ENCODE measurements at places on chromosomes 4 and X.

- DNase-seq = no peak
Measured at GRCh38 chrX:71453056-71453455, 79.8 kb upstream of the OGT start.

DNA sequence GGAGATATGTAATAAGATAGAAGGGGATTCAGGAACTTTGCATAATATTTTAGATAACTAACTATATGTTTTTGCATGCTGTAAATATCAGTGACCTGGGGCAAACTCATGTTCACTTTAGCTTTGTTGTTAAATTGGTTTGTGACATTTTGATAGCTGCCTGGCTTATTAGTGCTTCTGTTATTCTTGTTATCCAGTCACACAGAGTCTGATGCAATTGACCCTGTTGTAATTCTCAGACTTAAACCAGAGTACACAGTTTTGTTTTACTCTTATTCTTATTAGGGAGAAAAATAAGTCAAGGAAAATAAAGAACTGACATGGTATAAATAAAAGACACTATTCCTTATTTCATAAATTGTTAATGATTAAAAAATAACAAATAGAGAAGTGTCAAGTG, 516.7 kb upstream of the SLIT2 start:
- DNase-seq = no peak

DNA sequence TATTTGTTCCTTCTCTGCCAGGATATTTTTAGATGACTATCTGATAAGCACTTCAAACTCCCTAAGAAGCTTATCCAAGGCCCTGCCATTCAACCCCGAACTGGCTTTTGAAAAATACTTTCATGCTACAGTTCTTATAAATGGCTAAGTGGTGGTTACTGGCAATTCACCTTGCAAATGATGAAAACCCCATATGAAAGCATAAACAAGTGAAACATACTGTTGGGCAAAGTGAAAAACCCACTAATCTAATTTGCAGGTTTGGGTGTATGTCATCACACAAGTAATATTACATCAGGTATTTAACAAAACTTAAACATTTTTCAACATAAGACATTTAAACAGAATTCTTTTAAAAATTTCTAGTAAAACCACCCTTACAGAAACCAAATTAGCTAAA, 31.1 kb downstream of the TAPT1 start:
- DNase-seq = no peak

GRCh38 chr4:101835121-101835904, 44.8 kb downstream of the BANK1 start:
- DNase-seq = no peak

- no peak for DNase-seq
Measured at GRCh38 chrX:68488657-68489056, 10.2 kb upstream of the YIPF6 start.

DNA sequence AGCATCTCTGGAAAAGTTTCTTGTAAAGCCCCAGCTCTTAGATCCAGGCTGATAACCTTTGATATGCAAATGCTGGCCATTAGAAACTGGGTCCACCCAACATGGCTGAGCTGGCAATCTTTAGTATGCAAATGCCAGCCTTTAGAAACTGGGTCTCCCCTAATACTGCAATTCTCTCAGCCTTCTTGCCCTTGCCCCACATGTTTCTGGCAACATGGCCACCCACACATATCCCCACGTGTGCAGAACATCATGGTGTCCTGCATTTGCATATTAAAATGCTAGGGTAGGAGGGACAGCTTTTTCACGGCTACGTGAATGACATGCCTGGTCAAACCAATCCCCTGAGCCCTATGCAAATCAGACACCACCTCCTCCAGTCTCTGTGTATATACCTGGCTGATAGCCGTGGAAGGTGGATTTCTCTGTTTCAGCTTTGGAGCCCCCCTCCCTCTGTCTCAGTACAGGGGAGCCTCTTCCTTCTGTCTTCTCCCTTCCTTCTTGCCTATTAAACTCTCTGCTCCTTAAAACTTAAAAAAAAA, 344.0 kb upstream of the NWD2 start:
- DNase-seq = no peak

GRCh38 chr4:26342328-26343037, 21.7 kb downstream of the RBPJ start:
- DNase-seq = no peak

DNA sequence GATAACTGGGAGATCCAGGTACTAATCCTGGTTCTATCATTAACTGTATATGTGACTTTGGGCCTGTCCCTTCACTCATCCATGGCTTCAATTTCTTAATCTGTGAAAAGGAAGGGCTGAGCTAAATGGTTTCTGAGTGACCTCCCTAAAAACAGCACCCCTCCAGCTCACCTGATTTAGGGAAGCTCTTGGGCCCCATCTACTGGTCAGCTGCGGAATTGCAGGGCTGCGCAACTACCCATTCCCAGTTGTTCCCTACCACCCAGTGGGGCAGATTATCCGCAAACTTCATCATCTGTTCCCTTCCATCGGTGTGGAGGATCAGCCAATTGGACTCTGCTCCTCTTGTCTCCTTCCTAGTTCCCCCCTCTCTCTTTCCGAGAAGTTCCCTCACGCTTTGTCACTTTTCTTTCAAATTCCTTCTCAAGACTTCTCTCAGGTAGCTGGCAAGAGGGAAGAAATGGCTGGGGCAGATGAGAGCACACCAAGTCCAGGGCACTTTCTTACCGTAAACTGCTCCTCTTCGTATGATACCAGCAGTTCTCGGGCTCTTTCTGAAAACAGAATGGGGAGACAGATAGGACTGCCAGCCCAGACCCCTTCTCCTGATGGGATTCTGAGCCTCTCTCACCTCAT, 5.8 kb downstream of the LAS1L start:
- peak; percentile 67 for DNase-seq

DNA sequence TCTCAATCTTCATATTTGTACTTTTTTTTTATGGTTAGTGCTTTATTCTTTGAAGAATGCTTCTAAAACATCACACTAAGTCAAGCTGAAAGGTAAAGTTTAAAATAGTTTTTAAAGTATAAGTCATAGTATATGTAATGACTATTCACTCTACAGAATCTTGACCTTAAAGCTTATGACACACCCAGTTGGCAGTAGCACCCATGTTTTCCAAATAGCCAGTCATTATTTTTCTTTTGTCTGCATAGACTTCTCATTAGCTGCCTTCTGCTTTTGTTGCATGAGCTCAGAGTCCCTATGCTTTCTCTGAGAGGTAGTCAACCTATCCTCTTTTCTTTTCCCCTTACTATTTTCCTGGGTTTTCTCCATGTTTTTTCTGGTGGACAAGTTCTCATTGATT, 231.5 kb downstream of the PCDH18 start:
- DNase-seq = no peak

DNA sequence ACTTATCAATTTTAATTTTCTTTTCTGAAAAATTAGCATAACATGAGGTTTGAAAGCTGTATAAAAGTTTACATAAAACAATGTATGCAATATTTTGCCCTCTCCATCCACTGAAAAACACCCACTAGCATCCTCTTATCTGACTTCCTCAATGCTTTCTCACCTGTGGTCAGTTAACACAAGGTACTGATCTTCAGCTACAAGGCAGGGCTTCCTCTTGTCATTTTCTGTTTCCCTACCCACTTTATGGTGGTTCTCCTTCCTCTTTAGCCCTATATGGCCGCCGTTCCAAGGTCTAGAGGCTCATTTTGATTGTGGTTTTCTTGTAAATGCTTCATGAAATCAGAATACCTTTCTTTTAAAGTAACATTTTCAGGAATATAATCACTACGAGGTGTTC, 618.6 kb upstream of the CPEB2 start:
- no peak for DNase-seq

DNA sequence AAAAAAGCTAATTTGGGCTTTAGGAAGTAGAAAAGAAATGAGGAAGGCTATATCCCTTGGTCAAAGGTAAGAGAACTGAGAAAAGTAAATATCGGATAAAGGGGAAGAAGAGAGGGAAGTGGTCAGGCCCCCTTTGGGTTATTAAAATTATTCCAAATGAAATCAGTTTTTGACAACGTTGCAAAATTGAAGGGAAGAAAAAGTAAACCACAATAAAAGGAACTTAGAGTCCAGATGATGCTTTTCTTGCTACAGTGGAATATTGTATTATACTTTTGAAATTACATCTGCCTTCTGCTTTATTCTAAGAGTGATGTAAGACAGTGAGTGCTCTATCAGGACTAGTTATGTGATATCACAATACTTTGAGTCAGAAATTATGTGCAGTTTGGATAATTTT, 59.4 kb upstream of the RBPJ start:
- DNase-seq = no peak

DNA sequence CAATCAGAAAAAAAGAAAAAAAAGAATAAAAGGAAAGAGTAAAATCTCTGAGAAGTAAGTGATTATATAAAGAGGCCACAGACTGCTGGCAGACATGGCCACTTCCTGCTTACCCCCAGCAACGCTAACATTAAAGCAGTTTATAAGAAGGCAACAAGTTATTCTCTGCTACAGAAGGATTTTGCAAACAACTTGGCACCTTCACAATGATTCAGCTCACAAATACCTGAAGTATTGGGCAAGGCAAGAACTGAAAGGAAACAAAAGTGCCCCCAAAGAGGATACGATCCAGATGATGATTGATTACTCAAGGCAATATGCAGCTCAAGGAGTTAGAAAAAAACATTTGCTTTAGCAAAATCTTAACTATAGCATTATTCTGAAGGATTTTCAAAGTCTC, 718.8 kb downstream of the KLHL13 start:
- no peak for DNase-seq

DNA sequence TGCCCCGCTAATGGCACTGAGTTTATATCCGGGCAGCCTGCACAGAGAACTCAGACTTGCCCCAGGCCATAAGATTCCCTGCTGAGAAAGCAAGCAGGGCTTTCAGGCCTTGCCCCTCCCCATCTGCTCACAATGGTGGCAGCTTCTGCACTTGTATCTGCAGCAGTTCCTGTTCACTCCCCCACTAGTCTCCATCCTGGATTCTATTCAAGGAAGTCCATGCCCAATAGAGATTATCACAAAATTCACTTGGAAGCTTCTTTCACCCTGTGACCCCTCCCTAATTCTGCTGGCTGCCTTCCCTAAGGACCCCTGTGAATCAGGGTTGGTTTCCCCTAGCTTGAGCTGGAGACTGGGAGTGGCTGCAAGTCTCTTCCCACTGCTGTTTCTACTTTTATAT, 34.5 kb upstream of the UCP1 start:
- no peak for DNase-seq

DNA sequence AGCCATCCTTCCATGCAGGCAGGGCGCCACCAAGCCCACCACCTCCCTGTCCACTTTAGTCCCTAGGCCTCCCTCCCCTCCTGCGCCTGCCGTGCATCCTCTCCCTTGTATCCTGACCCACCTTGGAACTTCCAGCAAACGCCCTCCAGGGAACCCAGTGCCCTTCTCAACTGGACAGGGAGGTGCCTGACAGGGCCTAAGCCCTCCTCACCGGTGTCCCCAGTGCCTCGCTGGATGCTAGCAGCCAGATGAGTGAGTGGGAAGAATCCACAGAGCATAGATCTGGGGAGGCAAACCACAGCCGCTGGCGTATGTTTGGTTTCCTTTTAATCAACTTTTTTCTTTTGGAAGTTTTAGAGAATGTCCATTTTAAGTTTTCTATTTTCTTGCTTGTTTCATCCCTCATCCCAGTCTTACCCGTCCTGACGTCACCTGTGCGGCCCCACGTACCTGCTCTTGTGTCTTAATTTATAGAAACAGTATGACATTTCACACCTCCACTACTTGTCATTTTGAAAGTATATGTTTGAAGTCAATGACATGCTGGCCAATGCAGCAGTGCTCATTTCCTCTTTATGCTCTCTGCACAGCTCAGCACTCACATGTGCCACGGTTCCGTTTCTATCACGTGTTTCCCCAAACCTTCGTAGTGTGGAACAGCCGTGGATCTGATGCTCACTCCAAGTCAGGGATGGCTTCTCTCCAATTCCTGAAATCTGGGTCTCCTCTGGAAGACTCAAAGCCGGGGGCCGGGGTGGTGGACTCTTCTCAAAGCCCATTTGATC, 3.4 kb upstream of the HMX1 start:
- DNase-seq = no peak

GRCh38 chr4:184064877-184065276, 152.8 kb downstream of the ENPP6 start:
- no peak for DNase-seq

- DNase-seq = no peak
Measured at GRCh38 chr4:2497324-2497723, 28.4 kb downstream of the RNF4 start.

- no peak for DNase-seq
Measured at GRCh38 chr4:76960014-76960413, 10.5 kb downstream of the SEPTIN11 start.

- DNase-seq = no peak
Measured at GRCh38 chrX:10134921-10135320, 21.9 kb upstream of the CLCN4 start.

DNA sequence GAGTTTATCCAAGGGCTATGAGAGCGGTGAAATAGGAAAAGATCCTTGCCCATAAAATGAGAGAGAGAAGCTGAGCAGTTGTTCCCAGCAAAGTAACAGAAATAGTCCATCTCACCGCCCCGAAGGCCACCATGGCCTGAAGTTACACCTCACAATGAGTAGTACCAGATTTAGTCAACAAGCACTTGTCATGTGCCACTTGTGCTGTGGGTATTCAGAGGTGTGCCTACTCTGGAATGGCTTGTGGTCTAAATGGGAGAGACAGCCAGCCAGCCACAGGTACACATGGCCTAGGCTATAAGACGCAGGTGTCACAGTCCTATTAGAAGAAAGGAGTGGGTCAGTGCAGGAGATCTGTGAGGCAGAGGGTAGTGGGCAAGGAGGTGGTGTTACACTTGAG, 54.6 kb upstream of the MAP3K15 start:
- DNase-seq = no peak

- no peak for DNase-seq
Measured at GRCh38 chr4:20017777-20018115, 234.0 kb upstream of the SLIT2 start.

GRCh38 chrX:130539721-130540321, 138.0 kb downstream of the RBMX2 start:
- DNase-seq = peak; percentile 45

- DNase-seq = no peak
Measured at GRCh38 chrX:136015016-136015415, 29.8 kb downstream of the SLC9A6 start.

DNA sequence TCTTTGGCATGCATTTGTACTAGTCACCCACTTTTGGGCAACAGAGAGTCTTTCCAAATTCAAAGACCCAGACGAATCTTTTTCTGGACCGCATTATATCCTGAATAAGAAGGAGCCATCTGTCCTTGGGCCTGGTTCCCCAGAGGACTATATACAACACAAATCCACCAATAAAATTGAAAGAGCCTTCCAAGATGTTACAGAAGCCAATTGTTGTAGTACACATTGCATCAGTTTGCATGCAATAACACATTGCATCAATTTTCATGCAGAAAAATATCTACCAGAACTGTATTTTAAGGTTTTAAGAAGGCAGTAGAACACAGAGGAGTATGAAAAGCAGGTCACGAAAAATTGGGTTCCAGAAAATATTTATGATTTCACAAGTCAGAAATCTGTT, 203.2 kb downstream of the HTR2C start:
- no peak for DNase-seq

- DNase-seq = peak; percentile 15
Measured at GRCh38 chrX:109890300-109890699, 112.6 kb upstream of the TMEM164 start.

All from glutamatergic neuron (in vitro differentiated cells).